AG09309 (cell line): ENCODE measurements at places on chromosomes 5 and 9.
A peak's percentile ranks its signal among the peaks of the same experiment; 100 is the strongest.

DNA sequence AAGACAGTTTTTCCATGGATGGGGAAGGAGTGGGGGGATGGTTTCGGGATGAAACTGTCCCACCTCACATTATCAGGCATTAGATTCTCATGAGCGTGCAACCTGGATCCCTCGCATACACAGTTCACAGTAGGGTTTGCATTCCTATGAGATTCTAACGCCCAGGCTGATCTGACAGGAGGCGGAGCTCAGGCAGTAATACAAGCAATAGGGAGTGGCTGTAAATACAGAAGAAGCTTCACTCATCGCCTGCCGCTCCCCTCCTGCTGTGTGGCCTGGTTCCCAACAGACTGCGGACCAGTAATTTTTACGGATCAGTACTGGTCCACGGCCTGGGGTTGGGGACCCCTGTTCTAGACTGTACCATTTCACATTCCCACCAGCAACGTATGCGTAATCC is 68.3 kb upstream of the OTULINL start:
- no peak for DNase-seq

DNA sequence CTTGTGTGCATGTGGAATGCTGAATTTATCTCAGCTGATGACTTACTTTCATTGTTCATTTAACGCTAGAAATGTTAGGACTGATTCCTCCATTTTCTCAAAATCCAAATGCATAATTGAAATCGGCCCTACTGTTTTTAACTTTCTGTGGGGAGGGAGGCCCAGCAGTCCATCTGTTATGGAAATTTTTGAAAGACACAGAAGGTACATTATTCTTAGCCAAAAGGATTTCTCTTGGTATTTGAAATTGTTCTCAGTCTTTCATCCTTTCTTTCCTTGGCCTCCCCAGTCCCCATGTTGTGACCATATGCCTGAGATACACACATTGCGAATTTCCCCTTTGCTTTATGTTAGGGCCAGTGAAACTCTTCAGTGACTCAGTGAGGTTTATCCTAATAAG is 549.9 kb downstream of the IRX1 start:
- no peak for DNase-seq

- DNase-seq: no peak
Observed at GRCh38 chr5:39412721-39413394, 11.9 kb downstream of the DAB2 start.

DNA sequence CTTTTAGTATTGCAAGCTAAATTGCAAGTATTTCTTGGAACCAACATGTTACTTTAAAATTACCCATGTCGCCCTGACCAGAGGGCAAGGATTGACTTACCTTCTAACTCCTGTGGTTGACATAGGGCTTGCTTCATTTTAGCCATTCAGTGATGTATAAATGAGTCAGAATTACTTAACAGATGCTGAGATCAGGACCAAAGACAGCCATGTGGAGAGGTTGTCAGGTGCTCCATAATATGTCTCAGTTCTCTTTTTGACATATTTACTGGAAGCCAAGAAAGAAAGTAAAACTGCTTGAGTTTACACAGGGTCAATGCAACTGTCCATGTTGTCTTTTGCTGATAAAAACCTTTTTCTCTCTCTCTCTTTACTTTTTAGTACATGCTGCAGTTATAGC is 33.2 kb downstream of the F2RL2 start:
- DNase-seq: no peak

DNA sequence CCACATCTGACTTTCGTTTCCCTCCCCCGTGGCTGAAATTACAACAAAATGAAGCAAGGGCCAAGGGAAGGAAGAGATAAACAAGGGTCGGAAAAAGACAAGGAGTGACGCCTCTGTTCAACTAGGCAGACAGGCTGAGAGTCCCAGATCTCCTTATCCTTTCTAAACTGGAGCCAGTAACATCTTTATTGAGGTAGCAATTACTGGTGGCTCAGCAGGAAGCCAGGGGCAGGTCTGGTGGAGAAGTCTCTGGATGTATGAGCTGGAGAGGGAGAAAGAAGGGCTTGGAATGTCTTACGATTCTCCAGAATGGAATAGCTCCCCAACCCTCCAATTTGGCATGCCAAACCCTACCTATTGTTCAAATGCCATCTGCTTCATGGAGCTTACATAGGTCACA is 190.8 kb upstream of the BRINP1 start:
- DNase-seq: no peak

DNA sequence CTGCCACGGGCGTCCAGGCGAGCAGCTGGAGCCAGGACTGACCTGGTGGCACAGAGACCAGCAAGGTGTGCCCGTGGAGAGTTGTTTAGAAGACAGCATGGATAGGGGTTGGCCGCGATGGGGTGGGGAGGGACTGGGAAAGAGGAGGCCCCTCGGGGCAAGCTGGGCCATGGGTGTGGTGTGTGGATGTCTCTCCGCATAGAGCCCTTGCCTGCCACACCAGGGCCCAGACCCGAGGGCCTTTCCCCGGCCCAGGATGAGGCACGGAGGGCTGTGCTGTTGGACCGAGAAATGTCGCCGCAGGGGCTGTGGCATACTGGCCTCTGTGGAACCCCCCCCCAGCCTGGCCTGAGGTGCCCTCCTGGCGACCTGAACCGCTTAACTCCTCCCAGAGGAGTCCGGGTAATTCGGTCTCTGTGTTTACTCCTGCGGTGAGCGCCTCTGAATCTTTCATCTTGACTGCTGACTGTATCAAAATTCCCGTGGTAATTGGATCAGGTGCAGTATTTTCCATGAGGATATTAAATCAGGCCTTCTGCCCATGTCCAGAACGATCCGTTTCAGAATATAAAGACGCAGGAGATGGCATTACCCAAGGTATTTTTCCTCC is 22.5 kb upstream of the LAMC3 start:
- no peak for DNase-seq

DNA sequence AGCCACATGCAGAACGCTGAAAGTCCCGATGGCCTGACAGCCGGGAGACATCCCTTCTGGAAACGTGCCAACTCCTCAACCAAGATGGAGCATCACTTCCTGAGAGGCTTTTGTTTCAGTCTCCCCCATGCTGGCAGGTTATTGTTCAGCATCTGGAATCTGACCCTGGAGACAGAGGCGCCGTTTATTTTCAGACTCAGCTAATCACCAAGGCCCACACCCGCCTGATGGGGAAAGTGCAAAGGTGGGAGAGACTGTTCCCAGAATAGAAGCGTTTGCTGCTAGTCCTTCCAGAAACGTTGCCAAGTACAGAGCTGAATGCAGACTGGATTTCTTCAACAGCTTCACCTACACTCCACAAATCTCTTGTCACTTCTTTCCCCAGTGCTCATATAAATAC is 41.8 kb upstream of the S1PR3 start:
- DNase-seq: no peak

DNA sequence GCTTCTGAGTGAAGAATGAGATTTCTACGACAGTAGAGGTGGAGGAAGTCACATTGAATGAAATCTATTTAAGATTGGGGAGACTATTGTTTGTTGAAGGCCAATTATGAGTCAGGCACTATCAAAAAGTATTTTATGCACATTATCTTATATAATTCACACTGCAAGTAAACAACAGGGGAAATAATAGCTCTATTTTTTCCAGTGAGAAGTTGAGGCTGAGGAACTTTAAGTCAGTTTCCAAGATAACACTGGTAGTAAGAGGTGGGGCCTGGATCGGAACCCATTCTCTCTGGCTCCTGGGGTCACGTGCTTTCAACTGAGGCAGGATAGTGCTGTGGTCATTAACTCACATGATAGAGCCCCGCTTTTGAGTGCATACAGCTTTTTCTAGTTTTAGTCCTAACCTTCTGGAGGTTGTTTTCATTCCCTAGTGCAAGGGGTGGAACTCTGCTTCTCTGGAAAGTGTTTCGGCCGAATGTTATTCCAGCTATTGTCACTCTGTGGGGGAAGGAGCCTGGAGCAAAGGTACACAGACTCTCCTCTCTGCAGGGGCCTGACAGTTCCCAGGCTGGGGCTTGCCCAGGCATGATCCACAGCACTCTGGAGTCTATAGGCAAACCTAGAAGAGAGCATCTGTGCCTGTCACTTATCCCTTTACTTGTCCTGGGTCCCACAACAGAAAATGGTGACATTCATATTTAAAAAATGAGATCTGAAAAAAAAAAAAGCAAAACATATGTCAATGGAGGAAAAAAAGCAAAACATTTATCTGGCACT is 352.4 kb upstream of the ACTBL2 start:
- DNase-seq: no peak

- no peak for DNase-seq
Observed at GRCh38 chr5:176629853-176630680, at the start of the genes EIF4E1B and SNCB. Gene EIF4E1B (plus strand): TSS chr5:176630675. CDS start chr5:176642788, 12,113 bp downstream. Gene SNCB (minus strand): TSS chr5:176630534. CDS start chr5:176629654, 880 bp downstream.

DNA sequence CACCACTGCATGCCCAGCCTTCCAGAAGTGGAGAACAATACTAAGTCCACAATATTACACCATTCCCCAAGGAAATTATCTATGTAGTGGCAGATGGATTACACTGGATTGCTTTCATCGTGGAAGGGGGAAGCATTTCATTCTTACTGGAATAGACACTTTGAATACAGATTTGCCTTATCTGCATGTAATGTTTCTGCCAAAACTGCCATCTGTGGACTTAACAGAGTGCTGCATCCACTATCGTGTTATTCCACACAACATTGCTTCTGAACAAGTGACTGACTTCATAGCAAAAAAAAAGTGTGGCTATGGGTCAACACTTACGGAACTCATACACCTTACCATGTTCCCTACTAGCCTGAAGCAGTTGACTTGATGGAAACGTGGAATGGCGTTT is 536.9 kb downstream of the BRINP1 start:
- no peak for DNase-seq

DNA sequence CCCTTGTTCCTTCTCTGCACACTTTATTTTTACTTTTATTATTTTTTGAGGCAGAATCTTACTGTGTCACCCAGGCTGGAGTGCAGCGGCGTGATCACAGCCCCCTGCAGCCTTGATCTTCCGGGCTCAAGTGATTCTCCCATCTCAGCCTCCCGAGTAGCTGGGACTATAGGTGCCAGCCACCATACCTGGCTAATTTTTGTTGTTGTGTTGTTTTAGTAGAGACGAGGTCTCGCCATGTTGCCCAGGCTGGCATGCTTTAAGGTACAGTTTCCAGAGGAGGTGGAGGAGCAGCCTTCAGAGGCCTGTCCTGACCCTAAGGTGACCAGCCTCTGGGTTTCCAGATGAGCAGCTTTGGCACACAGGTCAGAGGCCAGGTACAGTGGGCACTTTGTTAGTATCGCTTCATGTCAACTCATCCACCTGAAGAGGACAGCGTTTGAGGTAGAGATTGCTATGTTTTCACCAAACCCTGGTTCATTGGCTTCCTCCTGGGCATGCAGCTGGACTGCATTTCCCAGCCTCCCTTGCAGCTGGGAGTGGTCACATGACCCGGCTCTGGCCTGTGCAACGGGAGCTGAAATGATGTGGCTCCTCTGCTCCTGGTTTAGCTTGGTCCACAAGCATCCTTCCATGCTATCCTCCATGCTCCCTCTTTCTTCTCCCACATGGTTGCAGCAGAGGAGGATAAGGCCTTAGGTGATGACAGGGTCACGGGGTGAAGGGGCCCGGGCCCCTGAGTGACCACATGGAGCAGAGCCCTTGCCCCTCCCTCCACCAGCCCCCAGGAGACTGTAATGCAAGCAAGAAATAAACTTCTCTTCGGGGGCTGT is 139.3 kb upstream of the IER5L start:
- DNase-seq: no peak

GRCh38 chr9:135046739-135047350 is 40.6 kb upstream of the OLFM1 start:
- no peak for DNase-seq

GRCh38 chr5:151072630-151073025 is 8.2 kb downstream of the TNIP1 start:
- no peak for DNase-seq

- peak; percentile 89 for DNase-seq
Observed at GRCh38 chr9:109349421-109349846, 28.6 kb upstream of the EPB41L4B start.

- no peak for DNase-seq
Observed at GRCh38 chr9:36935768-36936497, 98.1 kb downstream of the PAX5 start.

DNA sequence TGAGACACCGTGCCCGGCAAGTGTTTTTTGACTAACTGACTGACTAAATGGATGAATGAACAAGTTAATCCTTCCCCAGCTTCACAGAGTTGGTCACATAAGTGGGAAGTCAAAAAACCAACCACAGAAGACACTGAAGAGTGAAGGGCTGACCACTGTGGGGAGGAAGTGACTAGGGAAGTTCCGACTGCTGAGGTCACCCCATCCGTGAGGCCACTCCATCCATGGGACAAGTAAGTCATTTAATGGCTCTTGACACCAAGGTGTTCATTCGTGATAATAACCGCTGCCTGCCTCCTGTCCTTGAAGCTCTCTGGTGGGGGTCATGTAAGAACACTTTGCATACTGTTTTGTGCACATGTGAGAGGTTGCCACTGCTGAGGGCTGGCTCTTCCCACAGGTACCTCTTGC is 22.2 kb upstream of the CXCL14 start:
- DNase-seq: no peak

DNA sequence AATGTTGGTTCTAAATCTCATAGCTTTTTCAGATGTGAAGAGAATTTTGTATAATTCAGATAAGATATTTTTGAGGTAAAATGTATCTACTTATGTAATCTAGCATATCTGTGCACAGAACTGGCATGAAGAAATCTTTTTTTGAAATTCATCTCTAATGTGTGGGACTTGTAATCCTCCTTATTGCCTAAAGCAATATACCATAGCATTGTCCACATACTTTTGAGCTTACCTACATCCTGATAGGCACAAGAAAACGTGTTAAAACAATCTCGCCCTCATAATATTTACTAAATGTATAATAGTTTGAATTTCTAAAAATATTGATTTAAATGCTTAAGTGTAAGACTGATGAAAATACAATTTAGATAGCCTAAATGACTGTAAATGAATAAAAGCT is 1686.5 kb upstream of the ACO1 start:
- DNase-seq: no peak

- no peak for DNase-seq
Observed at GRCh38 chr9:129467004-129467588, 153.8 kb downstream of the C9orf50 start.

- DNase-seq: no peak
Observed at GRCh38 chr5:27171761-27172261, 133.4 kb upstream of the CDH9 start.

- DNase-seq: no peak
Observed at GRCh38 chr5:114055318-114056184, 306.3 kb upstream of the KCNN2 start.

GRCh38 chr9:109745335-109746283 is 34.4 kb upstream of the PALM2AKAP2 start:
- no peak for DNase-seq

- no peak for DNase-seq
Observed at GRCh38 chr9:130132746-130133145, 39.5 kb upstream of the NCS1 start.

GRCh38 chr9:98875536-98875935 is 68.1 kb downstream of the GALNT12 start:
- DNase-seq: no peak

DNA sequence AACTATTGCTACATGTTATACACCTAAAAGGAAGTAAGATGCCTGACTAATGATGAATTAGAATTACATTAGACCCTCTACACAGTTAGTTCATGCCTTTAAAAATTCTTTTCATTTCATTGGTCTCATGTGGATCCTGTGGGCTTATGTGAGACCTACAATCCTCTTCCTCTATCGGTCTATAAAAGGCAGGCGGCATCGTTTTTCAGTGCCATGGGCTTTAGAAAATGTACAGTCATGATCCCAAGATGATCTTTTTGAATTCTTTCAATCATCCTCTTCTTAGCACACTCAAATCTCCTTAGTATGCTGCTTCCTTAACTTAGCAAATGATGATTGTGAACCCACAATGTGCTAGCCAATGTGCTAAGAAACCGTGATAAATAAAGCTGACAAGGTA is 193.9 kb downstream of the ZNF608 start:
- no peak for DNase-seq

GRCh38 chr5:115379622-115380344 is 83.3 kb upstream of the CCDC112 start:
- DNase-seq: no peak

- DNase-seq: no peak
Observed at GRCh38 chr9:129609486-129610212, 11.3 kb downstream of the C9orf50 start.
